ENCODE measurements at places on chromosomes 16 and 17. TPM values are rescaled to one million over a fixed set of nuclear protein-coding genes. Genes with fewer than 3 reads are reported as not detected.

- no peak for DNase-seq
Observed at GRCh38 chr17:64611369-64611768, 50.7 kb downstream of the SMURF2 start.

KRTAP9-8 gene
- total RNA-seq: not detected

GRCh38 chr17:61426482-61427304, 25.5 kb upstream of the TBX4 start:
- peak; percentile 34 for DNase-seq

DERL2 gene
- 90.1 TPM for total RNA-seq

CIITA gene
- total RNA-seq: not detected

GRCh38 chr16:20743591-20743990, 2.0 kb upstream of the THUMPD1 start:
- no peak for DNase-seq

DNA sequence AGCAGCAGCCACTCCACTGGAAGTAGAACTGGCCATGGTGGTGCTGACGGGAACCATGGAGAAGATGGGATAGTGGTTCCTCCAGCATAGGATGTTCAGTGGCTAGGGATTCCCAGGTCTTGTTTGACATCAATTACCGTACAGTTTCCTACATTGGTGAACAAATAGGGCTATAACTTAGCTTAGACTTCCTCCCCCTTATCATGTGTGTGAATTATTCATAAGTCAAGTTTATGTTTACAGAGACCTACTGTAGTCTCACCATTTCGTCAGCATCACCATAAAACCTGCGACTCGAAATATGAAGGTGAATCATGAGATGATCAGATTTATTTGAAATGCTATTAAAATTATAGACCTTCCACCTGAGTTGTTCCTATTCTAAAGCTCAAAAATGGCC, 1.2 kb downstream of the KRTAP2-3 start:
- DNase-seq: peak; percentile 19

ZNF597 gene
- 4.7 TPM for total RNA-seq

WSCD1 gene
- total RNA-seq: 3.9 TPM

SDR42E2 gene
- total RNA-seq: not detected

- peak; percentile 57 for DNase-seq
Observed at GRCh38 chr16:11257131-11257938, 1.3 kb upstream of the SOCS1 start.

GRCh38 chr16:68356919-68357286, 46.1 kb downstream of the PRMT7 start:
- DNase-seq: no peak

DPEP3 gene
- total RNA-seq: not detected

GP1BA gene
- total RNA-seq: not detected

CCL1 gene
- not detected for total RNA-seq

GRCh38 chr16:15538507-15538906, 104.1 kb downstream of the BMERB1 start:
- no peak for DNase-seq

DNA sequence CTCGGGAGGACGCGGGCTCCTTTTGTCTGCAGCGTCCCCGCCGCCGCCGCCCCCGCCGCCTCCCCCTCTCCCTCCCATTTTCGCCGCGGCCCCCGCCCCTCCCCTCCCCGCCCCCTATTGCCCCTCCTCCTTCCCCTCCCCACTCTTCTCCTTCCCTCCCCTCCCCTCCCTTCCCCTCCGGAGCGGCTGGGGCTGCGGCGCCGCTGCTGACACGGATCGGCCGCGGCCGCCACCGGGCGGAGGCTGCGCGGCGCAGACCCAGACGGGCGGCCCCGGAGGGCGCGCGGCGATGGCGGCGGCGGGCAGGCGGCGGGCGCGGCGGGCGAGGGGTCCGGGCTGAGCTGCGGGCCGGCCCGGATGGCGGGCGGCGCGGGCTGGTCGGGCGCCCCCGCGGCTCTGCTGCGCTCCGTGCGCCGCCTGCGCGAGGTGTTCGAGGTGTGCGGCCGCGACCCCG, at the start of gene RAB11FIP4:
TSS of gene RAB11FIP4 (plus strand) at position 180 of the 454 bp plus-strand sequence. CDS start at position 358, 178 bp downstream.
- DNase-seq: no peak

RNF222 gene
- not detected for total RNA-seq
